ENCODE measurements at places on chromosomes 1 and 21. TPM values are rescaled to one million over a fixed set of nuclear protein-coding genes. Genes with fewer than 3 reads are reported as not detected.
A peak's percentile ranks its signal among the peaks of the same experiment; 100 is the strongest.

TNFSF18 gene
- not detected for total RNA-seq

PIP5K1A gene
- 46.7 TPM for total RNA-seq

WNT4 gene
- 3.0 TPM for total RNA-seq

SGIP1 gene
- not detected for total RNA-seq

RRP1 gene
- 9.8 TPM for total RNA-seq

SMYD2 gene
- 20.9 TPM for total RNA-seq

C1orf116 gene
- total RNA-seq = 41.2 TPM

BTG2 gene
- total RNA-seq = 144 TPM

CASZ1 gene
- 155 TPM for total RNA-seq

GRCh38 chr1:153598309-153599172 lies 14.4 kb downstream of the S100A16 start:
- H3K36me3 ChIP-seq = no peaks in the 10 kb centered on the region
- H3K4me3 ChIP-seq = no peak overlapping the region
- H3K27me3 ChIP-seq = no peaks in the 10 kb centered on the region
- no peak overlapping the region for H3K27ac ChIP-seq
- DNase-seq = peak; percentile 23

GRCh38 chr21:14918527-14918926 lies 146.3 kb downstream of the NRIP1 start:
- DNase-seq = no peak
- H3K27me3 ChIP-seq = no peaks in the 10 kb centered on the region
- H3K4me3 ChIP-seq = no peak overlapping the region
- no peak overlapping the region for H3K27ac ChIP-seq

- peaks cover 12% of the 10 kb centered on the region for H3K4me1 ChIP-seq
- H3K36me3 ChIP-seq = no peaks in the 10 kb centered on the region
- H3K27me3 ChIP-seq = peaks cover 55% of the 10 kb centered on the region
- no peak overlapping the region for H3K4me3 ChIP-seq
Observed at GRCh38 chr1:110610696-110611286, 4.6 kb upstream of the KCNA2 start.

GRCh38 chr1:226026833-226027232 lies 27.7 kb upstream of the SDE2 start:
- no peaks in the 10 kb centered on the region for H3K36me3 ChIP-seq
- no peak for DNase-seq
- no peak overlapping the region for H3K4me3 ChIP-seq
- peak overlapping the region; percentile 78 for H3K27ac ChIP-seq
- peaks cover 15% of the 10 kb centered on the region for H3K4me1 ChIP-seq
- H3K27me3 ChIP-seq = no peaks in the 10 kb centered on the region

DNA sequence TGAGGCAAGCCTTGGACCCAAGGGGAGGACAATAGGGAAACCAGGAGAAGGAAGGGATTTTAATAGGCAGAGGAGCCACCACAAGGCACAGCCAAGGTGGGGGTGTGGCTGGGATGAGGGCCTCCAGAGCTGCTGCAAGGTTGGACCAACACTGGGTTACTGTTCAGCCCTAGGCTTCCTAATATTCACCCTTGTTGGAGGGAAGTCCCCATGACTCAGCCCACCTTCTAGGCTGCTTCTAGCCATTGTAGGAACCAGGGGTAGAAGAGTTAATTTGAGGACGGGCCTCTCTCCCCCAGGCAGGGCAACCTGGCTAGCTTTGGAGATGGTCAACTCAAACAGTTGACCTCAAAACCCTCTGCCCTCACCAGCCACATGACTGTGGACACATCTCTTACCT lies 59.5 kb downstream of the KCNN3 start:
- H3K27ac ChIP-seq = peak overlapping the region; percentile 37
- peaks cover 49% of the 10 kb centered on the region for H3K27me3 ChIP-seq
- H3K4me1 ChIP-seq = peaks cover 3% of the 10 kb centered on the region
- H3K4me3 ChIP-seq = no peak overlapping the region

DNA sequence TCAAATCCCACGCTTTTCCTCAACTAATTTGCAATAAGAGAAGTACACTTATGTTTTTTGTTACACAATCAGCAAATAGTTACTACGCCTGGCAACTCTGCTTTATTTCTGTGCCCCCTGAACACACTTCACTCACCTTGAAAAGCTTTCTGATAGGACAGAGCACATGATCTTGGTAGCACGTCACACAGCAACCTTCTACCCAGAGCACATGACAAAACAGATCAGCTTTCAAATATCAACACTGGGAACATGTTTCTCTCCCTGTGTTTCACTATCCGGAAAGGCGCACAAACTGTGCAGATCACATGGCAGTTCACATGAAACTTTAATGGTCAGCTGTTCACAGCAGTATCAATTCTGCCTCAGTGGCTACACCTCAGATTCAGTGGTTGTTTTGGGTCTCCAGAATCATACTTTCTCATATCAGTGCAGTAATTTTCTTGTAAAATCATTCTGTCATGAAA lies 2.2 kb downstream of the SLC19A2 start:
- no peak for DNase-seq
- H3K27ac ChIP-seq = peak overlapping the region; percentile 97
- no peaks in the 10 kb centered on the region for H3K36me3 ChIP-seq
- H3K27me3 ChIP-seq = no peaks in the 10 kb centered on the region

DNA sequence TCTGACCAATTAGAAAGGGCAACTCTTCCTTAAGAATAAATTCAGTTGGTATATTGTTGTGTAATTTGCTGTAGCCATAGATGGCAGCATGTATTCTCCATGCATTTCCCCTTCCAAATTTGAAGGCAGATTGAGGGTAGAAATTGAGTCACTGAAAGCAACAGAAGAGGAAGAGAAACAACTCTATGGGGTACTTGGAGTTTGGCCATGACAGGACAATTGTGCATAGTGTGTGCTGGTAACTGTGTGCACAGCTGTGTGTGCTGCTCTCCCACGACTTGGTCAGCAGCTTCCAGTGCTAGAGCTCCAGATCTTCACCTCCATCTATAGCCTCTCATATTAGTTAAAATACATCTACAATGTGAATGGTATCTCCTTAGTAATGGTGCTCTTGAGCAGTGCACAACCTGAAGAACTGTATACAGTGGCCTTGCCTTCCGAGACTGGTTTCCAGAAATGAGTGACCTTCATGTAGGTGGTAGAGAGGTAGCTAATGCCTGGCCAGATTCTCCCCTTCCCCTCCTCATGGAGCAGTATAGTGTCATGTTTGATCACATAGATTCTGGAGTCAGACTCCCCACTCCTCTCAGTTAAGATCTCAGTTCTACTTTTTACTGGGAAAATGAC lies 882 bp upstream of the FCAMR start:
- no peak overlapping the region for H3K27ac ChIP-seq
- H3K36me3 ChIP-seq = no peaks in the 10 kb centered on the region
- peaks cover 50% of the 10 kb centered on the region for H3K4me1 ChIP-seq
- no peak for DNase-seq

GRCh38 chr1:43068911-43069310 lies 103.2 kb downstream of the EBNA1BP2 start:
- H3K4me1 ChIP-seq = peaks cover 3% of the 10 kb centered on the region
- H3K27ac ChIP-seq = no peak overlapping the region
- no peaks in the 10 kb centered on the region for H3K36me3 ChIP-seq
- no peak for DNase-seq

- H3K4me3 ChIP-seq = no peak overlapping the region
- no peaks in the 10 kb centered on the region for H3K36me3 ChIP-seq
- H3K27ac ChIP-seq = no peak overlapping the region
Observed at GRCh38 chr1:170355267-170355801, 176.6 kb upstream of the GORAB start.

DNA sequence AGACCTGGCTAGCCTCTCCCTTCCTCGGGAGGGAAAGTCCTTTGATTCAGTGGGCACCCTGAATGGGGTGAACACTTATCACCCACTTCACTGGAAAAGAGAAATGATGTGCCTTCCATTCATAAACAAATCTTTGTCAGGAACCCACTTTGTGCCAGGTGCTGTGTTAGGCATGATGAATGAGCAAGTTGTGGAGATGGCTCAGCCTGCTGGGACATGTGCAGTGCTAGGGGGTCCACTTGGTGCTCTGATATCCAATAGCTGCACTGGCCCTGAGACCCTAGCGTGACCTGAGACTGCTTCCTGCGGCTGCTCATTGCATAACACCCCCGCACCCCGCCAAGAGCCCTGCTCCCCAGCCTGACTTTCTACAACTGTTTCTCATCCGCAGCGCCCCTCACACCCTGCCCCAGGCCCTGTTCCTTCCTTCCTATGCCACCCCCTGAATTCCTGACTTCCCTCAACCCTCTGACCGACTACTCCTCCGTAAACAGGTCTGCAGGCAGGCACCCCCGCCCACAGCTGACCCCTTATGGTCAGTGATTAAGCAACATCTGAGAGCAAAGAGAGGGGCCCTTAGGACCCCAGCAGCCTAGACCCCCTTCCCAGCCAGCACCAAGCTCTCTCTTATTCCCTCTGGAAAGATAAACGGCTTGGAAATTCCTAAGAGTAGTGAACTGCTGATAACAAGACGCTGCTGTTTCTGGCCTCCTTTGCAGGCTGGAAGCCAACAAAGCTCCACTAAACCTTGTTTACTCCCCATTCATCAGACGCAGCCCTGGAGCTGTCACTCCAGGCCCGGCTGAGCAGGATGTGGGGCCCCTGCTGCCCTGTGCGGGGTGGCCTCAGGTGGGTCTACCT lies 12.9 kb downstream of the CSRP1 start:
- H3K36me3 ChIP-seq = peaks cover 13% of the 10 kb centered on the region
- H3K4me1 ChIP-seq = peaks cover 49% of the 10 kb centered on the region
- DNase-seq = no peak
- peak overlapping the region; percentile 93 for H3K27ac ChIP-seq

DNA sequence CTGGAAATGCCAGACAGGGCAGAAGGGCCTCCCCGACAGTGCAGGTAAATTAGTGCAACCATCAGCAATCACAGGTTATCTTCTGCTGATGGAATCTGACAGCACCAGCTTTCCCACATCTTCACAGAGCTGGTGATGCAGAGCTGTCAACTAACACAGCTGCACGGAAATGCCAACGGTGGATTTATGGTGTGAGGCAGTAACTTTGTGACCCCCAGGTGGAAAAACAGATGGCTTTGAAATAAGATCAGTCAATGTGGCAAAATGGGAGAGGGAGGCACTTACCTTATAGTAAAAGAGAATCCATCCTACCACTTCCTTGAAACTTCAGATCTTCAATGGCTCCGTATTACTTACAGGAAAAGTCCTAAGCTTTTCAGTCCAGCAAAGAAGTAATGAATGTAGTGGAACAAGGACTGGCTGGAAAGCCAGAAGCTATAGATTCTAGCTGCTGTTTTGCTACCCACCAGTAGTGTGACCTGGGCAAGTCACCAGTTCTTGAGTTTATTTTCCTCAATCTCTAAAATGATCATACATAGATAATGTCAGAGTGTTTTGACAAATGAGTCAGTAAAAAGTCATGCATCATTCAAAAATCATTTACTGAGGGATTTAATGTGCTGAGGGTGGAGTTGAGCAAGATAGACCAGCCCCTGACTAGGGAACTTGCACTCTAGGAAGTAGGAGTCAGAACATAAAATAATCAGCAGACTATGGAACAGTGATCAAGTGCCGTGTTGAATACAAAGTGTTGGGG lies 245.7 kb upstream of the JUN start:
- H3K36me3 ChIP-seq = no peaks in the 10 kb centered on the region
- H3K27ac ChIP-seq = no peak overlapping the region
- H3K4me1 ChIP-seq = no peaks in the 10 kb centered on the region

- H3K36me3 ChIP-seq = no peaks in the 10 kb centered on the region
- no peak overlapping the region for H3K27ac ChIP-seq
- H3K4me3 ChIP-seq = no peak overlapping the region
- peaks cover 53% of the 10 kb centered on the region for H3K4me1 ChIP-seq
- DNase-seq = no peak
Observed at GRCh38 chr1:32309960-32310359, 18.1 kb downstream of the HDAC1 start.

DNA sequence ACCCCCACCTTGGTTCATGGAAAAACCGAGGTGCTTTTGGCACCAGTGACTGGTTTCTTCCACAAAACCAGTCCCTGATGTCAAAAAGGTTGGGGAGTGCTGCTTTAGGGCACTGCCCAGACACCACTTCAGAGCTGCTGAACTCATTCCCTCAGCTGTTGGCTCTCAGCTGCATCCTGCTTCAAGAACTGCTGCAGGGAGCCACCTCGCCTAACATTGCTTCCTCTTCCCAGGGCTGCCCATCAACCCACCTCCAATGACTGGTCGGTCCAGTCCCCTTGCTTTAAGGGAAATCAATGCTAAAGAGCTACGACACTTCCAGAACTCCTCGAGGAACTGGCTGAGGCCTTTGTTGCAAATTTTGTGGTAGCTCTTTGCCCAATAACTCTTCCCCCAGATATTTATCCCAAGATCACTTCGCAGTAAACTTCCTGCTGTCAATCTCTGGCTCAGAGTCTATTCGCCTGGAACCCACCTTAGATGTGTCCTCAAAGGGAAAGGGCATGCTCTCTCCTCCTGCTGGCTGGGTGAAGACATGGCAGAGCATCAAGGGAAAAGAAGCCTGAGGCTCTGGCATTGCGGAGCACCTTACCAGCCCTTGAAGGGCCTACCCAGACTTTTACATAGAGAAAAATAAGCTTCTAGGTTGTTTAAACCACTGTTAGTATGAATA lies 29.0 kb downstream of the C1orf52 start:
- no peaks in the 10 kb centered on the region for H3K27me3 ChIP-seq
- H3K4me3 ChIP-seq = no peak overlapping the region
- H3K27ac ChIP-seq = no peak overlapping the region
- H3K4me1 ChIP-seq = no peaks in the 10 kb centered on the region

- no peaks in the 10 kb centered on the region for H3K36me3 ChIP-seq
- peaks cover 10% of the 10 kb centered on the region for H3K4me1 ChIP-seq
- H3K4me3 ChIP-seq = no peak overlapping the region
- no peak overlapping the region for H3K27ac ChIP-seq
- H3K27me3 ChIP-seq = no peaks in the 10 kb centered on the region
Observed at GRCh38 chr1:31218705-31219104, 21.0 kb downstream of the NKAIN1 start.
